Brain microvascular endothelial cell (primary cell): ENCODE measurements at places on chromosomes 16 and 17.
A peak's percentile ranks its signal among the peaks of the same experiment; 100 is the strongest.

DNA sequence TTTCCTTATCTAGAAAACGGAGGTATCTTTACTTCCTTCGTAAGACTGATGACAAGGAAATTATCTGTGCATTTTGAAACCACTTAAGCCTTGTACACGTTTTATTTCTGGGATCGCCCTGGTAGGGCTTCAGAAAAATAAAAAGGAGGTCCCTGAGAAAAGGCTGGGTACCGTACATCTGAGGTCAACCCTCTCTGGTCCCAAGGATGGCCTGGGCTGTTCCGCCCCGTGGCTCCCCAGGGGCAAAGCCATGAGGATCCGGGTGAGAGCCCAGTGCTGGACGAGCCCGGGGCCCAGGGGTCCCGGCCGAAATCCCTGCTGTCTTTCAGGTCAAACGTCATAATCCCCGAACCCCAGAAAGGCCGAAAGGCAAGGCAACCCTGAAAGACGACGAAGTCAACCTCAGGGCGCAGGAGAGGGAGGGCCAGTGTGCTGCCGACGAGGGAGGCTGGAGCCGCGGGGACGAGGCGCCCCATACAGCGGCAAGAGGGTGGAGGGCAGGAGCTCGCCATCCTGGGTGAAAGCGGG lies 656 bp upstream of the FUS start:
- no peak for DNase-seq

DNA sequence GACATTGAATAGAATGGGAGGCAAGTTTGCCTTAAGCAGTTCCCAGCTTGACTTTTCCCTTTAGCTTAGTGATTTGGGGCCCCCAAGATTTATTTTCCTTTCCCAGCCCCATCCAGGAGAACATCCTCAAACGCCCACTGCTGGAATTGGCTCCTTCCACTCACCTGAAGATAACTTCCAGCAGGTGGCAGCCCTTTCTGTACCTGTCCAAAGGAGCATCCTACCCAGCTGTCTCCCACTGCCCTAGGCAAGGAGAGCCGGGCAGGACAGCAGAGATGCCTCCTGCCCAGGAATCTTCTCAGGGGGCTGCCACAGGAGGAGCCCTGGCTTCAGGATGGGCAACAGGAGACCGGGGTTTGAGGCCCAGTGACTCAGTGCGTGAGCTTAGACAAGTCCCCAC lies 6.4 kb downstream of the CACNG5 start:
- no peak for DNase-seq

DNA sequence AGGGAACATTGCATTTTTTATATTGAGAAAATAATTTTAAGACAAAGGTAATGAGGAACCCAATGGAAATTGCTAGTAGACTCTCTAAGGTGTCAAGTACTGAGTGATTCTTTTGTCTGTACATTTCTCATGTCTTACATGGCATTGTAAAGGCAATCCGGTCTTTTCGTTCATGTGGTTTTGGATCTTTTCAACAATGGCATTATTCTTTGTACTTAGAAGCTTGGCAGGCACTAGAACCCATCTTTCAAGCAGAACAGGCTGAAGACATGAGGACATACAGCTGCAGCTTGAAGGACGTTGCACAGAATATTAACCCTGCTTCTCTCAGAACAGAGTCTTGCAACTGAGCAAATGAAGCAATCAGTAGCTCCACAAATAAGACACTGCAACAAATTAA lies 231.5 kb upstream of the ZFHX3 start:
- DNase-seq = no peak

GRCh38 chr17:62718429-62718828 lies 89.7 kb downstream of the MARCHF10 start:
- peak; percentile 70 for DNase-seq

- DNase-seq = no peak
Observed at GRCh38 chr17:7027335-7027734, 4.5 kb downstream of the BCL6B start.

DNA sequence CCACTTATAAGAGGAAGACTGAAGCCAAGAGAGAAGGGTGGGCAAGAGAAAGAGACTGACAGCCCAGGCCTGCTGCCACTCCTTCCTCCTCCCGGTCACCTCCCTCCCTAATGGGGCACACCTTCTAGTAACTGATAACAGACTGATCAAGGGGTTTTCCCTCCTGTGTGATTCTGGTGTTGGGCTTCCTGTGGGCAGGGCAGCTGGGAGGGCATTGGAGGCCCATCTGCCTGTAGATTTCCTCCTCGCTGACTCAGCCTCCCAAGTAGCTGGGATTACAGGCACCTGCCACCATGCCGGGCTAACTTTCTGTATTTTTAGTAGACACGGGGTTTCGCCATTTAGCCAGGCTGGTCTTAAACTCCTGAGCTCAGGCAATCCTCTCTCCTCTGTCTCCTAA lies 16.2 kb downstream of the CA4 start:
- no peak for DNase-seq

DNA sequence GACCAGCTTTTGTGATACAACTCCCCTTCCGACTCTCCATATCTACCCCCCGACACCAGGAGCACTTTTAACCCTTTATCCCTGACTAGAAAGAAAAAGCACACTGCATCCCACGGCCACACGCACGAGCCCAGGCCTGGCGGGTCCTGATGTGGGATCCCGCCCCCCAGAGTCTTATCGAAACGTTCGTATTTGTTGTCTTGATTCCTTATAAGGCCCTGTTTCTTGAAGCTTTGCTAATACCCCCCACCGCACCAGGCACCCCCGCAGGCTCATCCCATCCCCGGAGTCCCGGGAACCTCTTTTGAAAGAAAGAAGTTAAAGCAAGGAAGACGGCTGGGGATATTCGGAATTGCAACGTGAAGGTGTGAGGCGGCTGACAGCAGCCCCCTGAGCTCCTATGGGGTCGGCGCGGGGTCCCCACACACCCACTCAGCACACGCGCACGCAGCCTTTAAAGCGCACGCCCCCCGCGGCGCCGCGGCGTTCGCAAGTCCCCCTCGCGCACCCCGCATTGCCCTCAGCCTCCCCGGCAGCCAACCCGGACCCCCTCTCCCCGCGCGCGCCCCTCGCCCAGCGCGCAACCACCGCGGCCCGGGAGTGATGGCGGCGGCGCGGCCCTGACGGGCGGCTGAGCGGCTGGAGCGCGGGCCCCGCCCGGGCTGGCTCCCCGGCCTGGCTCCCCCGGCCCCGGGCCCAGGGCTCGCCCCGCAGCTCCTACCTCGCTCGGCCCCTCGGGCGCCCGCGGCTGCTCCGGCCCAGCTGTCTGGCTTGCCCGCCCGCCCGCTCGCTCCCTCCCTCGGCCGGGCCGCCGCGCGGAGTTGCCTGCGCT lies 448 bp downstream of the STAT5B start:
- DNase-seq = peak; percentile 32

GRCh38 chr17:1123393-1123831 lies 56.4 kb downstream of the ABR start:
- DNase-seq = no peak
